ENCODE measurements at places on chromosomes 16 and 17. TPM values are rescaled to one million over a fixed set of nuclear protein-coding genes. Genes with fewer than 3 reads are reported as not detected.

The CCL1 gene
- not detected for total RNA-seq

The KIF18B gene
- 2.6 TPM for total RNA-seq

The PIRT gene
- not detected for total RNA-seq

The CDC27 gene
- 132 TPM for total RNA-seq

The CLEC18B gene
- total RNA-seq = 0.53 TPM

The CD79B gene
- total RNA-seq = 2.1 TPM

The DPEP3 gene
- not detected for total RNA-seq

The SHMT1 gene
- 4.3 TPM for total RNA-seq

The SLC5A10 gene
- not detected for total RNA-seq

The PGP gene
- total RNA-seq = 12.2 TPM

The CPHXL2 gene
- not detected for total RNA-seq

The CD300LB gene
- total RNA-seq = not detected

The CCL8 gene
- total RNA-seq = not detected

The TEX14 gene
- under 0.01 TPM for total RNA-seq

The KRT24 gene
- total RNA-seq = not detected

The TIGD7 gene
- 7.5 TPM for total RNA-seq

The PITPNM3 gene
- 2.5 TPM for total RNA-seq

The PPY gene
- total RNA-seq = not detected

The CLN3 gene
- total RNA-seq = 14.8 TPM

The CCR7 gene
- total RNA-seq = not detected

The NPIPB6 gene
- 1.2 TPM for total RNA-seq

The KRTAP2-1 gene
- total RNA-seq = not detected

The FOXN1 gene
- total RNA-seq = not detected

The SLC5A2 gene
- not detected for total RNA-seq

The KCTD11 gene
- 5.8 TPM for total RNA-seq
